Skin of body (tissue), 3 donors: ENCODE measurements at places on chromosomes 12 and 14. TPM values are rescaled to one million over a fixed set of nuclear protein-coding genes. Genes with fewer than 3 reads are reported as not detected.

Gene KRT73
- total RNA-seq, result 22.2 TPM

Gene OTOGL
- total RNA-seq, result 0.30 TPM

Gene RIPK3
- 5.6 TPM for total RNA-seq

Gene IL26
- total RNA-seq, result not detected

Gene TCTN1
- 22.1 TPM for total RNA-seq

Gene ARF3
- total RNA-seq, result 24.6 TPM

Gene SLC7A8
- total RNA-seq, result 27.5 TPM

Gene PAH
- not detected for total RNA-seq

Gene SCNN1A
- total RNA-seq, result 10.2 TPM

Gene VRTN
- 0.20 TPM for total RNA-seq

Gene ULK1
- 12.3 TPM for total RNA-seq

Gene MYF5
- total RNA-seq, result 3.5 TPM

Gene OR6C2
- total RNA-seq, result not detected

Gene CABP1
- total RNA-seq, result 1.3 TPM

Gene RFLNA
- 8.8 TPM for total RNA-seq

Gene TTLL5
- 30.7 TPM for total RNA-seq

Gene NPFF
- 0.59 TPM for total RNA-seq

Gene PRR4
- total RNA-seq, result 1.6 TPM

Gene TAS2R42
- total RNA-seq, result not detected

Gene SLCO1B1
- total RNA-seq, result not detected

Gene RFX4
- total RNA-seq, result not detected

Gene FOXG1
- total RNA-seq, result not detected

Gene WIF1
- total RNA-seq, result 17.3 TPM

Gene KCNA5
- 1.7 TPM for total RNA-seq

Gene MUCL1
- 90.0 TPM for total RNA-seq

Gene CCDC88C
- total RNA-seq, result 16.5 TPM

Gene TTC6
- total RNA-seq, result 0.10 TPM

Gene DAO
- not detected for total RNA-seq

Gene TULP3
- 17.6 TPM for total RNA-seq

Gene ADAM20
- 2.8 TPM for total RNA-seq

Gene USP44
- total RNA-seq, result 0.99 TPM

Gene KRT6C
- 3.5 TPM for total RNA-seq

Gene CLEC1B
- 0.39 TPM for total RNA-seq

Gene C3AR1
- 8.5 TPM for total RNA-seq

Gene PLCZ1
- total RNA-seq, result not detected

Gene RND1
- total RNA-seq, result 1.1 TPM

Gene KRT6A
- total RNA-seq, result 333 TPM

Gene ANKRD33
- not detected for total RNA-seq
